ENCODE measurements at places on chromosomes 13 and 19.
A peak's percentile ranks its signal among the peaks of the same experiment; 100 is the strongest.

- no peaks in the 10 kb centered on the region for H3K36me3 ChIP-seq
- no peak overlapping the region for H3K4me3 ChIP-seq
- no peak overlapping the region for H3K27ac ChIP-seq
- H3K4me1 ChIP-seq, result no peaks in the 10 kb centered on the region
- DNase-seq, result no peak
- peaks cover 4% of the 10 kb centered on the region for H3K27me3 ChIP-seq
Measured at GRCh38 chr13:108981407-108981806, 352.0 kb downstream of the MYO16 start.

DNA sequence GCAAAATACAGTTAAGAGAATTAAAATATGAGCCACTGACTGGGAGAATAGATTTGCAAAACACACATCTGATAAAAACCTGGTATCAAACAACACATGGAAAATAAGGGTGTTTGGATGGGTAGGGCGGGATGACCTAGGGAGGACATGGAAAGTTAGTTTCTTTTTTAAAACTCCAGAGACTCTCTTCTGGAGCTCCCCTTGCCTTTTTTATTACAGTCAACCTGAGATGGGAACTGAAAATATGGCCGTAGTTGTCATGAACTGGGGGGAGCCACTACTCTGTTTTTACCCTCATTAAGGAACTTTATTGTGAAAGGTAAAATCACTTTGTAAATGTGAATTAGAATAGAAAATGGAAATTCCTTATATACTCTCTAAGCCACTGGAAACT is 113.0 kb downstream of the ATP11A start:
- peaks cover 9% of the 10 kb centered on the region for H3K4me1 ChIP-seq
- peaks cover 32% of the 10 kb centered on the region for H3K36me3 ChIP-seq
- H3K27ac ChIP-seq, result no peak overlapping the region
- H3K27me3 ChIP-seq, result no peaks in the 10 kb centered on the region

DNA sequence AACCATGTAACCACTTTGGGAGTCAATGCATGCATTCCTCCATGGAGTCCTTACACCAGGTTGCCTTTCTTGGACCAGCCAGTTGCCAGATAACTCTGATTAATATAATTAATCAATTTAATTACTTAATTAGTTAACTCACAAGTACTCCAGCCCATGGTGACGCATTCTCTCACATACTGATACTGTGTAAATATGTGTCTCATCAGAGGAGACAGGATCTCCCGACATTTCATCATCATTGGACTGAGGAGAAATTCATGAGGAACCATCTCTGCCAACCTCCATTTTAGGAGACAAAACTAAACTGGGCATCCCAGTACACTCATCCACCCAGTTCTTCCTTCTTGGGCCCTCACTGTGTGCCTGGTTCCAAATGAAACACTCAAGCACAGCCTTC is 6.5 kb upstream of the CASP14 start:
- H3K36me3 ChIP-seq, result peaks cover 1% of the 10 kb centered on the region
- no peak for DNase-seq
- no peaks in the 10 kb centered on the region for H3K4me1 ChIP-seq
- no peaks in the 10 kb centered on the region for H3K27me3 ChIP-seq
- no peak overlapping the region for H3K4me3 ChIP-seq

GRCh38 chr13:78596736-78597601 is 6.4 kb downstream of the POU4F1 start:
- H3K36me3 ChIP-seq, result no peaks in the 10 kb centered on the region
- H3K27me3 ChIP-seq, result peaks cover 97% of the 10 kb centered on the region
- H3K27ac ChIP-seq, result no peak overlapping the region
- peaks cover 3% of the 10 kb centered on the region for H3K4me1 ChIP-seq

GRCh38 chr13:32045982-32046785 is 14.6 kb downstream of the FRY start:
- H3K4me1 ChIP-seq, result peaks cover 12% of the 10 kb centered on the region
- H3K36me3 ChIP-seq, result no peaks in the 10 kb centered on the region
- H3K27ac ChIP-seq, result peak overlapping the region; percentile 84
- H3K27me3 ChIP-seq, result no peaks in the 10 kb centered on the region

DNA sequence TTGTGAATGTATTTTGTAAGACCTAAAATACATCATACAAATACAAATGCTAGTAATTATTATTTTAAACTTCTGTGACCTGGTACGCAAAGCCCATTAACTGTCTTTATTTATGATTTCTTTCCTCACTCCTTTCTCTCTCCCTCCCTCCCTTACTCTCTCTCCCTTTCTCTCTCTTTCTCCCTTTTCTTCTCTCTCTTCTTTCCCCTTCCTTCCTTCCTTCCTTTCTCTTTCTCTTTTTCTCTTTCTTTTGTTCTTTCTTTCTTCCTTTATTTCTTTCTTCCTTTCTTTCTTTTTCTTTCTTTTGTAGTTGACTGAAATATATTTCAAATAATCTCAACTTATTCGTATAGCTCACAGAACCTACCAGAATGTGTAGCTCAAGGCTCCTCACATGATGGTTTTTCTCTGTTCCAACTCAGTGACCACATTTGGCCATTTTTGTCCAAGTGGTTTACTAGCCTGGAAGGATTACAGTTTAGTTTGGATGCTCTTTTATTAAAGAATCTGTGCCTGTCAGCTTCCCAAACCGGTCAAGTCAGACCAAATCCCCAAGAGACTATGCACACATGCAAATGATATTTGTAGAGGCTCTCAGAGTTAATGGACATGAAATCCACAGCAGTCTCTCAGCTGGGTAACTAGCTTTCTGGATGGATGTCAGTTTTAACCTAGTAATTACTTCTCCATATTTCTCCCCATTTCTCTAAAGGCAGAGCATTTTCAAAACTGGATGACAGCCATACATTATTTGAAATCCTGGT is 71.7 kb downstream of the POSTN start:
- H3K4me3 ChIP-seq, result no peak overlapping the region
- H3K4me1 ChIP-seq, result peaks cover 5% of the 10 kb centered on the region
- no peak for DNase-seq
- H3K27ac ChIP-seq, result no peak overlapping the region
- peaks cover 6% of the 10 kb centered on the region for H3K36me3 ChIP-seq

- peaks cover 25% of the 10 kb centered on the region for H3K36me3 ChIP-seq
- no peak overlapping the region for H3K4me3 ChIP-seq
- H3K27ac ChIP-seq, result no peak overlapping the region
- no peaks in the 10 kb centered on the region for H3K27me3 ChIP-seq
- no peak for DNase-seq
- H3K4me1 ChIP-seq, result no peaks in the 10 kb centered on the region
Measured at GRCh38 chr19:43562698-43563241, 12.6 kb downstream of the XRCC1 start.

- no peak overlapping the region for H3K4me3 ChIP-seq
- no peak overlapping the region for H3K27ac ChIP-seq
- H3K36me3 ChIP-seq, result peaks cover 10% of the 10 kb centered on the region
- H3K4me1 ChIP-seq, result no peaks in the 10 kb centered on the region
Measured at GRCh38 chr19:41341669-41342490, 11.8 kb downstream of the TGFB1 start.

DNA sequence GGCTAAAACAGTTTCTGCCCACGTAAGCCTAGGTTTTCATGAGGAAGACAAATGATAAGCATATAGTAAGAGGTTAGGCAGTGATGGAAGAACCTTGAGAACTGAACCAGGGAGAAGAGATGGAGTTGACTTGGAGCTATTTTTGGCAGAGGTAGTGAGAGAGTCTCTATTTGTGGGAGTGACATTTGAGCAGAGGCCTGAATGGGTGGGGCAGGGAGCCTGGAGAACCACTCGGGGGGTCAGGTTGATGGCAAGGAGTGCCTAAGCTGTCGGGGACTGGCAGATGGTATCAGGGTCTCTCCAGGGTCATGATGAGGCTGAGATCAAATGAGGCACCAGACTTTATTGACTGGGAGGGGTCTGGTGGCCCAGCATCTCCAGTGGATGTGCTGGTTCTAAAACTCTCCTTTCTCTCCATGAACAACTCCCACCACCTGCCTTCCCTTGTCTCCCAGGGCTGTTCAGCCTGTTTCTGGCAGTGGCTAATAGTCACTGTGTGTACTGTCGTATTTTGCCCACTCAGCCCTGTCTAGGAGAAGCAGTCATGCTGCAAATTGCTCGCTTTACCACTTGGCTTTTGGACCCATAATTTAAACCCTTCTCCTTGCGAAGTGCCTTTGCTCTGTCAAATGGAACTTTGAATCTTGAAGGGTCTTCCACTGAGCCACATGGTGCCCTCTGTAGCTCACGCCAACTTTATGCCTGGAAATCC is 3.6 kb downstream of the MAU2 start:
- peaks cover 29% of the 10 kb centered on the region for H3K36me3 ChIP-seq
- peaks cover 13% of the 10 kb centered on the region for H3K4me1 ChIP-seq
- H3K4me3 ChIP-seq, result no peak overlapping the region
- H3K27ac ChIP-seq, result peak overlapping the region; percentile 5

GRCh38 chr19:46372901-46373490 is 26.1 kb downstream of the PPP5C start:
- peak overlapping the region; percentile 56 for H3K27ac ChIP-seq
- peaks cover 15% of the 10 kb centered on the region for H3K36me3 ChIP-seq
- no peak overlapping the region for H3K4me3 ChIP-seq
- no peak for DNase-seq
- peaks cover 16% of the 10 kb centered on the region for H3K4me1 ChIP-seq

GRCh38 chr19:54203151-54203611 is 2.5 kb downstream of the RPS9 start:
- no peaks in the 10 kb centered on the region for H3K27me3 ChIP-seq
- H3K36me3 ChIP-seq, result peaks cover 30% of the 10 kb centered on the region
- peak overlapping the region; percentile 100 for H3K4me3 ChIP-seq
- peak overlapping the region; percentile 56 for H3K27ac ChIP-seq

- peak overlapping the region; percentile 63 for H3K27ac ChIP-seq
- DNase-seq, result no peak
- peaks cover 3% of the 10 kb centered on the region for H3K27me3 ChIP-seq
- no peaks in the 10 kb centered on the region for H3K36me3 ChIP-seq
- peaks cover 13% of the 10 kb centered on the region for H3K4me1 ChIP-seq
Measured at GRCh38 chr19:30340771-30341561, 31.2 kb upstream of the ZNF536 start.

- peak overlapping the region; percentile 26 for H3K27ac ChIP-seq
- no peaks in the 10 kb centered on the region for H3K27me3 ChIP-seq
- H3K4me1 ChIP-seq, result peaks cover 7% of the 10 kb centered on the region
- H3K4me3 ChIP-seq, result no peak overlapping the region
Measured at GRCh38 chr13:74171641-74172040, 37.4 kb upstream of the KLF12 start.

- peaks cover 30% of the 10 kb centered on the region for H3K4me1 ChIP-seq
- no peaks in the 10 kb centered on the region for H3K36me3 ChIP-seq
- H3K27ac ChIP-seq, result no peak overlapping the region
- H3K4me3 ChIP-seq, result no peak overlapping the region
- no peaks in the 10 kb centered on the region for H3K27me3 ChIP-seq
Measured at GRCh38 chr13:33322543-33322809, 36.9 kb upstream of the STARD13 start.

GRCh38 chr13:27182844-27183497 is 11.4 kb upstream of the USP12 start:
- H3K27ac ChIP-seq, result no peak overlapping the region
- H3K27me3 ChIP-seq, result no peaks in the 10 kb centered on the region
- no peak overlapping the region for H3K4me3 ChIP-seq
- no peak for DNase-seq

DNA sequence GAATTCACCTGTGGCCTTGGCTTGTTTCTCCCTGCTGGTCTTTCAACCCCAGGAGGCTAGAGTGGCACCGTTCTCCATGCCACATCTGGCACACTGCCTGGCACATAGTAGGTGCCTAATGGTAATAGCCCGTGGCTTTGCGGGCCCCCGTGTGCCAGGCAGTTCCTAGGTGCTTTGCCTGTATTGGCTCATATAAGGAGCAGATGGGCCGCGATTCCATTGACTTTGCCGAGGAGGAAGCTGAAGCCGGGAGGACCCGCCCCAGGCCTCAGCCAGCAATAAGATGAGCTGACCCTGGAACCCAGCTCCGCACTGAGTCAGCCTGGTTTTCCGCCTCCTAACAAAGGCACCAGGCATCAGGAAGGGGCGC is 807 bp downstream of the PGLYRP1 start:
- H3K27ac ChIP-seq, result no peak overlapping the region
- DNase-seq, result no peak
- H3K4me3 ChIP-seq, result no peak overlapping the region
- H3K27me3 ChIP-seq, result no peaks in the 10 kb centered on the region
- H3K4me1 ChIP-seq, result no peaks in the 10 kb centered on the region
- H3K36me3 ChIP-seq, result peaks cover 9% of the 10 kb centered on the region

DNA sequence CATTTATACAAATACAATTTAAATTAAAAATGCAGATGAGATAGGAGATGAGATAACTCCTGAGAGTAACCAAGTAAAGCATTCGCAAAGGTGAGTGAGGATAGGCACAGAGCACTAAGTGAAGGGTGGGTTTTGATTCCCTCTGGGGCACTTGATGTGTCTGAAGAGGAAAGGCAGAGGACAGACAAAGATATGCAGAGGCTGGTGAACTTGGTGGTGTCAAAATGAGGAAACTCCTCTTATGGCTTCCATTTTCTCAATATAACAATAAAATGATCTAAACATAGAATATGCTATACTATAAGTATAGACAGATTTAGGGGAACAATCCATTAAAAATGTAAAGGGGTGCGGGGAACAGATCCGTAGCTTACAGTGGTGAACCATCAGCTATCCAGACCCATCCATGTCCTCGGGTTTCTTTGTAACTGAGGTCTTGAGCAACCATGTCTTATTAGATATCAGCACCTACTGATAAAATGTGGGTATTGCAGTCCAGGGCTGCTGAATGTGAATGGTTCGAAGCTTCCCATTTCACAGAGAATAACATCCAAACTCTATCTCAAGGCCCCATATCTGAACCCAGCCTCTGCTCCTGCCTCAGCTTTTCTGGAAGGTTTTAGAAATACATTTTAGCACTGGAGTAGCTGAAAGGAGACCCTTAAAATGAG is 73.9 kb upstream of the SLC10A2 start:
- no peaks in the 10 kb centered on the region for H3K36me3 ChIP-seq
- H3K27me3 ChIP-seq, result peaks cover 4% of the 10 kb centered on the region
- no peak for DNase-seq
- H3K4me1 ChIP-seq, result no peaks in the 10 kb centered on the region
- H3K4me3 ChIP-seq, result no peak overlapping the region

DNA sequence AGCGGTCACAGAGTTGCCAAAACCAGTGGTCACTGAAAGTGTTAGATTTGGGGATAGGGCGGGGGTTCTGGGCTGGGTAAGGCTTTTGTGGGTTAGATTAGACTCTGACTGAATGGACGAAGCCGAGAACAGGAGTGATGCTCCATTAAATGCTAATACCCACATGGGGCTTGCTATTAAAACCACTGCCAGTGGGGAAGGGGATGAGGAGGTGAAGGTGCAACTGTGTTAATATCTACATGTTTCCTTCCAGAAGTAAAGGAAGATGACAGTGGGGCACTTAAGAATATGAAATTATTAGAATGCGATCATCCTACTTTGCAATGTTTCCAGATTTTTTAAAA is 573 bp upstream of the ZNF614 start:
- no peaks in the 10 kb centered on the region for H3K27me3 ChIP-seq
- H3K36me3 ChIP-seq, result peaks cover 62% of the 10 kb centered on the region
- peak overlapping the region; percentile 98 for H3K27ac ChIP-seq
- DNase-seq, result no peak
- peaks cover 18% of the 10 kb centered on the region for H3K4me1 ChIP-seq
- H3K4me3 ChIP-seq, result peak overlapping the region; percentile 94

DNA sequence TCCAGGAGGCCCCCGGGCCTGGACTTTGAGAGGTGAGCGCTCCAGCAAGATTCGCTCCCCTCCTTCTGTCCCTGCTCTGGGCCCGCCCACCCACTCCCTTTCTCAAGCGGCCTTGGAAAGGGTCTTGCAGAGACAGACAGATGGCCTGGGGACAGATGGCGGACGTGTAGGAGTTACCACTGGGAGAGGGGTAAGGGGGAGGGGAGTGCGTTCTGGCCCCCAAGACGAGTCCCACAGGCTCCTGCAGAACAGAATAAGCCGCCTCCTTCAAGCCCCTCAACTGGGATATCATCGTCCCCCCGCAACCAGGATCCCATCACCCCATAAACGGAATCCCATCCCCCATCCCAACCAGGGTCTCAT is 3.6 kb upstream of the TNFAIP8L1 start:
- peaks cover 3% of the 10 kb centered on the region for H3K27me3 ChIP-seq
- no peak for DNase-seq
- peaks cover 8% of the 10 kb centered on the region for H3K4me1 ChIP-seq
- H3K4me3 ChIP-seq, result peak overlapping the region; percentile 59
- H3K36me3 ChIP-seq, result no peaks in the 10 kb centered on the region
